ENCODE measurements at places on chromosomes 13 and 19.

DNA sequence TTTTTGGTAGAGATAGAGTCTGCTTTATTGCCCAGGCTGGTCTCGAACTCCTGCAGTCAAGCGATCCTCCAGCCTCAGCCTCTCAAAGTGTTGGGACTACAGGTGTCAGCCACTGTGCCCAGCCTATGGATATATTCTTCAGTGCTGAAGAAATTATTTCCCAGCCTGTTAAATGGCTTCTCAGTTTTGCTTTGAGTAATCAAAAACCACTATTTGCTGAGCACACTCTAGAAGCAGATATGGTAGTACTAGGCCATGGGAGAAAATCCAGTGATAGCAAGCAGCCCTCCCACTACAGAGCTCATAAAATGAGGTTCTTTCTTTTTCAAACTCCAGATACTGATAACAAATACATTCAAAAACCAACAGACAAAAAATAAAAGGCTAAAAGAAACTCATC is 80.6 kb upstream of the CLDN10 start:
- no peak for DNase-seq

- no peak for DNase-seq
Measured at GRCh38 chr13:41017159-41017558, 2.0 kb downstream of the ELF1 start.

DNA sequence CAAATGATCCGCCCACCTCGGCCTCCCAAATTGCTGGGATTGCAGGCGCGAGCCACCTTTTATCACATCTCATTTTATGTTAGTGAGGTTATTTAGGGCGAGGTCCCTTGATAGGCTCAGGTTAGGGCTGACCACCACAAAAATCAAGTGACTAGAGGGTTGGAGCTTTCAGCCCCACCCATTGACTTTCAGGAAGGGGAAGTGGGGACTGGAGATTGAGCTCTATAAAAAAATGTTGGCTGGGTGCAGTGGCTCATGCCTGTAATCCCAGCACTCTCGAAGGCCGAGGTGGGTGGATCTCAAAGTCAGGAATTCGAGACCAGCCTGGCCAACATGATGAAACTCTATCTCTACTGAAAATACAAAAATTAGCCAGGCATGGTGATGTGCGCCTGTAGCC is 20.1 kb downstream of the FPR3 start:
- no peak for DNase-seq

GRCh38 chr19:6012426-6013170 is 34.7 kb upstream of the RANBP3 start:
- no peak for DNase-seq

GRCh38 chr19:54682306-54682856 is 19.6 kb downstream of the LILRB4 start:
- no peak for DNase-seq
